ENCODE measurements at places on chromosomes 12 and 14.
A peak's percentile ranks its signal among the peaks of the same experiment; 100 is the strongest.

GRCh38 chr12:70982286-70982685, 61.7 kb upstream of the PTPRR start:
- no peak for DNase-seq

DNA sequence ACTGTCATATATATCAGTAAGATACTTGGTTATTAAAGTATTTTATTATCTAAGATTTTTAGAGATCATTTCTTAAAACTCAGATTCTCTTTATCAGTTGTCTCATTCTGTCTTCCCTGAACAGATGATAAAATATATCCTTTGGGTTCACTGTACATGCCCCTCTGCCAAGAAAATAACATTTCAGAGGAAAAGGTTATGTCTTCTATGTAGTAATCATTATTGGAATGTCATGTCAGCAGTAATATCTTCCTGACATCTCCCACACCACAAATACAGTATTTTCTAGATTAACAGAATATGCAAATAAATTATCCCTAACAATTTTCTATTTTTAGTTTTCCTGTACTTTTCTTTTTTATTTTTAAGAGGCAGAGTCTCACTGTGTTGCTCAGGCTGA, 26.0 kb downstream of the BTBD7 start:
- no peak for DNase-seq

GRCh38 chr14:105527826-105528585, 1.6 kb downstream of the TMEM121 start:
- DNase-seq: peak; percentile 74

DNA sequence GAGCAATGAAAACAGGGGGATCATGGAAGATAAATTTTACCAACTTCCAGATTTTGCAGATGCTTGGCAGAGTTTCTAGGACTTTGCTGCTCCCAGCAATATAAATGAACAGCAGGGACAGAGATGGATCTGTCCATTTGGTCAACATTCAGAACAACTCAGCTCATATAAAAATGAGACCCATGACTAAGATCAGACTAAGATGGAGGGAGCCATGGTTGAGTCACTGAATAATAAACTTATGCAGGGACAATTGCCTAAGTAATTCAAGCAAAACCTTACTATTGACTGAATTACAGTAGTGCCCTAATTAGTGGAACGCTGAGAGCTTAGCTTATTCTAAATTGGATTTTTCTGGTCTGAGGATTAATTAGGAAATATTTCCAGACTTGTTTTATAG, 205.1 kb downstream of the SLC5A8 start:
- DNase-seq: no peak

- DNase-seq: peak; percentile 1
Measured at GRCh38 chr12:102702447-102703114, 214.5 kb downstream of the PAH start.

DNA sequence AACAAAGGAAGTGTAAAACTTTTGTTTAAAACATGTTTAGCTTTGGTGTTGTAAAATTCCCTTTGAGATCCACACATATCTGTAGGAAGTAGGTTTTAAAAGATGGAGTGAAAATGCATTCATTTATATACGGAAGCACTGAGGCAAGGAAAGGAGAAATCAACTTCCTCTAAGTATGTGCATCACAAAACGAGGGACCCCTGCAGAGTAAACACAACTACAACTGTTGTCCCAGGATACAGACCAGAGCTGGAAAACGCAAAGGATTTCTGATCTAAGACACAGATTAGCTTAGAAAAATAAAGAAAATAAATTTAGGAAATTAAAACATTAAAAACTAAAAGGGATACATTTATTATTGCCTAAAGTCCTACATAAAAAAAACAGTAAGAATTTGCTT, 297.6 kb downstream of the MED13L start:
- no peak for DNase-seq

- DNase-seq: no peak
Measured at GRCh38 chr12:120581998-120582397, 796 bp upstream of the POP5 start.

- no peak for DNase-seq
Measured at GRCh38 chr14:77322250-77322902, 1.5 kb downstream of the GSTZ1 start.

DNA sequence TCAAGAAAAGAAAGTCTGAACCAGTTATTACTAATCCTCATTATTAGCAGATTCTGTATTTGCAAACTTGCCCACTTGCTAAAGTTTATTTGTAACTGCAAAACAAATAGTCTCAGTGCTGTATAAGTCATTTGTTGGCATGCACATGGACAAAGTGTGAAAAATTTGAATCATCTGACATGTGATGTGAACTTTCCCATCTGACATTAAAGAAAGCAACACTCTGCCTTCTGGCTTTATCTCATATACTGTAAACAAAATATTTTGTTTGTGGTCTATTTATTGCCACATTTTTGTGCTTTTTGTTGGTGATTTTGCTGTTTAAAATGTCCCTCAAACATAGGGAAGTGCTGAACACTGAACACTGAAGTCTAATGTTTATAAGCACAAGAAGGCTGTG, 513.8 kb downstream of the RPL10L start:
- DNase-seq: no peak

GRCh38 chr14:95502381-95502950, 14.0 kb downstream of the SYNE3 start:
- DNase-seq: no peak

DNA sequence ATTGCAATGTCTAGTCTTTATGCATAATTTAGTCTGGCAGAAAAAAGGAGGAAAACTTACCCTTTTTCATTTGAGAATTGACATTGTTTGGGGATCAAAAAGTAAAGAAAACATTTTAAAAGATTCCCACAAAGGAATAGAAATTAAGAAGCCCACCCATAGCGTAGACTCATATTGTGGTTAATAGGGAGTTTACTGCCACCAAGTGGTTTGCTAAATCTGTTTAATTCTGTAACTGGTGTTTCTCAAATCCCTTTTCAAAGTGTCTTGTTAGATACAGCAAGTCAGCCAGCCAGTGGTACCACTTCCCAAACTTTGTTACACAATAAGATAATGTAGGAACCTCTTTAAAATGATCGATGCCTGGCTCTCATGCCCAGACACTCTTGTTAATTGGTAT, 180.3 kb downstream of the IPO8 start:
- no peak for DNase-seq

- DNase-seq: no peak
Measured at GRCh38 chr12:125092872-125093680, 27.8 kb downstream of the AACS start.

DNA sequence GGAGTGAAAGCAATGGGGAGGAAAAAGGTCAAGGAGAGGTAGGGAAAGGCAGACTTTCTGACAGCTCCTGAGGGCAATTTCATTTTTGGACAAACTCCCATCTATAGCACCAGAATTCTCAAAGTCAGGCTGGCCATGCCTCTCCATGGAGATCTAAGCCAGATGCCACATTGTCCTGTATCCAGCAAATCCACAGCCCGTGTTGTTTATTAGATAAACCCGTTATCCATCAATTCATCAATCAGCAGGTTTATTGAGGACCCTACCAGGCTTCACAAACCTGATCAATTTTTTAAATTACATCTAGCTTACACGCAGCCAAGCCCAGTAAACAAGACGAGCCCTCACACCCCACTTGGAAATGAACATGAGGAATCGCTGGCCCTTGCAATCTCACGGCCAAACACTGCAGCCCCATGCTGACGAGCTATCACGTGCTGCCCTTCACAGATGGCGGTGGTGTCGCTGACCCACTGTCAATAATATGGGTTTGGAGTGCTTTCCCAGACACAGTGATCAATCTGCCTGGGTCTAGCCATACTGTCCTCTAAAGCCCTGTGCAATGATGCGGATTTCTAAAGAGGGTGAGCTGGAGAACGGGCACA, 332.9 kb downstream of the DPF3 start:
- DNase-seq: no peak

GRCh38 chr14:104442107-104442551, 137.4 kb upstream of the C14orf180 start:
- no peak for DNase-seq

- no peak for DNase-seq
Measured at GRCh38 chr12:75933101-75933500, 98.5 kb downstream of the PHLDA1 start.

GRCh38 chr12:49051373-49051764, 9.2 kb downstream of the KMT2D start:
- no peak for DNase-seq

- DNase-seq: peak; percentile 18
Measured at GRCh38 chr14:76829013-76829365, 2.8 kb downstream of the LRRC74A start.

GRCh38 chr14:101469382-101470247, 91.7 kb upstream of the DIO3 start:
- DNase-seq: no peak

DNA sequence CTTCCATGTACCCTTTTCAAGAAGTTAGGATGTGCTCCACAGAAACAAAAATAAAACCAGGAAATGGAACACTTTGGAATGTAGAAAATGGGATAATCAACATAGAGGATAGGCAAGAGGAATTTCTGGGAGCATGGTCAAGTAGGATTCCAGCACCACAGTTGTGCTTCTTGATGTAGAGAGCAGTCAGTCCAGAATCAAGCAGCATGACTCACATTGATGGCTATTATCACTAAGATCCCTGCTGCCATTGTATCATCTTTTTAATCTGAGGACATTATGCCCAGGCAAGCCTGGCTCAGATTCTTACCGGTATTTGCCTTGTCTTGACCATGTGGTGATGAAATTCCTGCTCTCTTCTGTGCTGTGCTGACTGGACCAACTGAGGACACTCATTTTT, 5.7 kb downstream of the ETFRF1 start:
- DNase-seq: no peak

- DNase-seq: no peak
Measured at GRCh38 chr14:75871181-75871880, 110.5 kb downstream of the TGFB3 start.

DNA sequence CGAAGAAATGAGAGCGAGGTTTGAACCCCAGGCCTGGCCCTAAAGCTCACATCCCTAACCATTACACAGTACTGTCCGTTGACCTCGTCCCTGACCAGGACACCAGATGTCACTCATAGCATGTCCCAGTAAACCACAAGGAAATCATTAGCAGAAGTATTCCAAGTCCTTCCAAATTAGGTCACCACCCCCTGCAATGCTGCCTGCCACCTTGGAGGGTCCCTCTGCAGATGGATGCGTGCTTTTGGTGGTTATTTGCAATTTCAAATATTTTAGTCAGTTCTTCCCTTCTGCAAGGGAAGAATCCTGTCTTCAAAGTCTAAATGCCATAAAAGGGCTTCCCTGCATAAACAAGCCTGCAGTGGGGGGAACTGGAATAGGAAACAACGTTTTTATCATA, 71.3 kb downstream of the CLMN start:
- DNase-seq: no peak

DNA sequence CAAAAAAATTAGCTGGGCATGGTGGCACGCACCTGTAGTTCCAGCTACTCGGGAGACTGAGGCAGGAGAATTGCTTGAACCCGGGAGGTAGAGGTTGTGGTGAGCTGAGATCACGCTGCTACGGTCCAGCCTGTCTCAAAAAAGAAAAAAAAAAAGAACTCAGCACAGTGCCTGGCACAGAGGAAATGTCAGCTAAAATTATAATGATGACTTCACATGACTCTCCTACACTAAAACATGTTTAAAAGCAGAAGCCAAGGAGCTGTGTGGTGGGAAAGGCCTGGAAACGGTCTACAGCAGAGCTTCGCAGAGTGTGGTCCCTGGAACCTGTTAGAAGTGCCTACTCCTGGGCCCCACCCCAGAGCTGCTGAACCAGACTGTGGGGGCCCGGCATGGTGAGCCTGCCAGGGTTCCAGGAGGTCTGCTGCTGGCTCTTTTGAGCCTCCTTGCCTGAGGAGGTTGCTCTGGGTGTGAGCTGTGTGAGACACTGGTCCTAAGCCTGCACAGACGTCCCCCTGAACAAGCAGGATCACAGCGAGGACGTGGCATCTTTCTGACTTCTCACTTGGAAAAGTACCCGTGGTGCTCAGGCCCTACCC, 28.1 kb downstream of the TCHP start:
- no peak for DNase-seq

DNA sequence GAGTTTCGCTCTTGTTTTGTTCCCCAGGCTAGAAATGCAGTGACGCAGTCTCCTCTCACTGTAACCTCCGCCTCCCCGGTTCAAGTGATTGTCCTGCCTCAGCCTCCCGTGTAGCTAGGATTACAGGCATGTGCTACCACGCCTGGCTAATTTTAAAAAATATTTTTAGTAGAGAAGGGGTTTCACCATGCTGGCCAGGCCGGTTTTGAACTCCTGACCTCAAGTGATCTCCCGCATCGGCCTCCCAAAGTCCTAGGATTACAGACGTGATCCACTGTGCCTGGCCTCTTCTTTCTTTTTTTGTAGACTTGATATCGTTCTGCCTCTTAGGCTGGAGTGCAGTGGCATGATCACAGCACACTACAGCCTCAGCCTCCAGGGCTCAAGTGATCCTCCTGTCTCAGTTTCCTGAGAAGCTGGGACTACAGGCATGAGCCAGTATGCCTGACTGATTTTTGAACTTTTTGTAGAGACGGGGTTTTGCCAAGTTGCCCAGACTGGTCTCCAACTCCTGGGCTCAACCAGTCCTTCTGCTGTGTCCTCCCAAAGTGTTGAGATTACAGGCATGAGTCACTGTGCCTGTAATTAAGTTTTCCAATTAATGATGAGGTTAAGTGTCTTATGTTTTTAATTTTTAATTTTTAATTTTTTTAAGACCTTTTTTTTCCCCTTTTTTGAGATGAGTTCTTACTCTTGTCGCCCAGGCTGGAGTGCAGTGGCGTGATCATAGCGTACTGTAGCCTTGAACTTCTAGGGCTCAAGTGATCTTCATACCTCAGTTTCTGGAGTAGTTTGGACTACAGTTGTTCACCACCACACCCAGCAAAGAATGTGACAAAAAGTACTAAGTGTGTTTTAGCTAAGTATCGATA, 10.2 kb downstream of the RCOR1 start:
- no peak for DNase-seq

DNA sequence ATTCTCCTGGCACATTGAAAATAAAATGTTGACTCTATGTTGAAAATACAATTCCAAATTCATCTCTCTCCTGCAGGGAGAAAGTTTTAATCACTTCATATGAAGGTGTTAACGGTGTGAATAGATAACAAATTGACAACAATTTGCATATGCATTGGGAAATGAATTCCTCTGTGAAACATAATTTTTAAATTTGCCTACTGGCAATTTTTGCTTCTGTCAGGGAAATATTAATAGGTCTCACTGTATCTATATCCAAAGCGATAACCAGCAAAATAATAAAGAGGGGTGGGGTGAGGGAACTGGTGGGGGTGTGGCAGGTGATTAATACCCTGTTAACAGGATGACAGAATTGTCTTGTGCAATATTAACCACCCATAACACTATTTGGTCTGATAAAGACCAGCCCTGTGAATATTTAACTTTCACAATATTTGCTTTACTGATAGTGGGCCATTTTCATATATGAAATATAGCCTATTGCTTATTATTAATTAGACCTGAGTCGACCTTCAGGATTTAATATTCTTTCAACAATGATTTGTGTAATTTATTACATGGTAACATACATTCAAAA, 239.0 kb upstream of the SSTR1 start:
- no peak for DNase-seq

- DNase-seq: no peak
Measured at GRCh38 chr12:115190010-115190770, 506.2 kb upstream of the TBX3 start.

- no peak for DNase-seq
Measured at GRCh38 chr14:68113343-68113930, 293.9 kb downstream of the RAD51B start.
